AG04449 (cell line): ENCODE measurements at places on chromosomes 12 and 14.

GRCh38 chr14:86038387-86039042 is 508.6 kb downstream of the FLRT2 start:
- no peak for DNase-seq

DNA sequence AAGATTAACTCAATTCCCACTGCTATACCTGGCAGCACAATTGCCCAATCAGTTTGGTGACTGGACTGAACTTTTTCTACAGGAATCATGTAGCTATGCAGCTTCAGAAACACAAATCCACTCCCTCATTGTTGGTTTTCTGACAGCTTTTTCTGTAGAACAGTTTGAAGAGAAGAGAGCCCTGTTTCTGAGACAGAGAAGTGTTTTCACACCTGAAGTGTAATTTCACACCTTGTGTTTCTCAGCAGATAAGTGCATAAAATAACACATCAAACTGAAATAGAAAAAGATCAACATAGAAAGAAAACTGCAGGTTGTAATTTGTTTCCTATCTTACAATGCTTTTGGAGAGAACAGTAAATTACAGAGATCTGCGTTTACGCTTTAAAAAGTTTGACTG is 335.6 kb downstream of the SNAPC1 start:
- DNase-seq = no peak

DNA sequence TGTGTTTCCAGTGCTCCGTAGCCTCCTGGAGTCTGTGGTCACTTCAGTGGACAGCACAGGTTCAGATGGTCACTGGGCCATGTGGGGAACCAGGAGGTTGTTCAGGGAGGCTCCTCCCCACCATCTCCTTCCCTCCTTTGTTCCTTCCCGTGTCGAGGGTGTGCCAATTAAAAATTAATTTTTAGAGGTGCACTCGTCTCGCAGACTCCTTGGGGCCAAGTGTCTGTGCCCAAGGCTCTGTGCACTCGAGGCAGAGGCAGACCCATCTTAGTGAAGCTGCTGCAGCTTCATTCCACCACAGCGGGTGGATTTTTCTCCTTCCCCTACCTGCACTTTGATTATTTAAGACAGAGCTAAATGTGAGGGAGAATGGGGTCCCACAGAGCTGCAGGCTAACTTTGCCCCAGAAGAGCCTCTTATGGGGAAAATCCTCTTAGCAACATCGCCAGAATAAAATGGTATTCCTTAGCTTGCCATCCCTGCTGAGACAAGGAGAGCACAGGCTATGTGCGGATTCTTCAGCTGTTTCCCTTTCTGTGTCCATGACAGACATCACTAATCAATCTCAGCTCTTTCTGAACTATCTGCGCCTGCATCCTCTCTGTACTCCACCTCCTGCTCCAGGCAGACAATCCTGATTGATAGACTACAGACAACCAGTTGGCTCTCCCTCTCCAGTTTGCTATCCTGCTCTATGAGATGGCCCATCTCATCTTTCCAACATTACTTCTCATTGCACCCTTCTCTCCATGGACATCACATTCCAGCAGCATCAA is 159.5 kb downstream of the VRK1 start:
- DNase-seq = no peak

GRCh38 chr14:105419195-105420091 is at the start of gene MTA1:
TSS of gene MTA1 (plus strand) at chr14:105419827. CDS start at chr14:105420036, 209 bp downstream.
- no peak for DNase-seq

GRCh38 chr12:65631621-65632111 is 192.6 kb upstream of the HMGA2 start:
- DNase-seq = peak; percentile 99

GRCh38 chr12:5549011-5549410 is 117.1 kb downstream of the NTF3 start:
- no peak for DNase-seq

- DNase-seq = no peak
Measured at GRCh38 chr14:88352698-88353097, 29.6 kb upstream of the KCNK10 start.

- no peak for DNase-seq
Measured at GRCh38 chr12:47870175-47870781, 34.5 kb downstream of the VDR start.

- no peak for DNase-seq
Measured at GRCh38 chr14:31029016-31029970, 3.1 kb upstream of the STRN3 start.

DNA sequence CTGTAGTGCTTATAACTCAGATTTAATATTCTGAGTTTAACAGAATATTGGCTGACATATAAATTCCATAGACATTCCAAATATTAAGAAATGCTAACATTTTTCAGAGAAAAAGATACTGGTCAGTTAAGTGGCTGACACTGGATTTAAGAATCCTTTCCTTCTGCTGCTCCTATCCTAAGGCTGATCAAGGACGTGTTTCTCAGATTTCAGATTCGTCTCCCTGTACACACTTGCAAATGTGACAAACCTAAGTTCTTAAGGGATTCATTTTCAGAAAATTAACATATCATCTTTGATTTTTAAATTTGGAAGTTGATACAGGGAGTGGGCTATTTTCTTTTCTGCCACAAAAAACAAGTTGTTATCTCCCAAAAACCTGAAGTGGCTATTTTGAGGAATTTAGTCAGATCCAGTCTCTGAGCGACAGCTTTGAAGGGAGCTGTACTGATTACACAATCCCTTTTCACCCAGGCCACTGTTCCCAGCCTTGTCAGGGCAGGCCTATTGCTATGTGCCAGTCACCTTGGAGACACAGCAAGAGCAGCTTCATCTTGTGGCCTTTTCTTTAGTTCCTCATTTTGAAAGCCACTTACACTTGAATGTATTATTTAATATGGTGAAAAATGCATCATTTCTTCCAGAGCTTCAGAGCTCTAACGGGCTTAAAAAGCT is 370.6 kb downstream of the KCNH5 start:
- no peak for DNase-seq

- DNase-seq = no peak
Measured at GRCh38 chr14:77872983-77873382, 73.1 kb downstream of the ADCK1 start.

DNA sequence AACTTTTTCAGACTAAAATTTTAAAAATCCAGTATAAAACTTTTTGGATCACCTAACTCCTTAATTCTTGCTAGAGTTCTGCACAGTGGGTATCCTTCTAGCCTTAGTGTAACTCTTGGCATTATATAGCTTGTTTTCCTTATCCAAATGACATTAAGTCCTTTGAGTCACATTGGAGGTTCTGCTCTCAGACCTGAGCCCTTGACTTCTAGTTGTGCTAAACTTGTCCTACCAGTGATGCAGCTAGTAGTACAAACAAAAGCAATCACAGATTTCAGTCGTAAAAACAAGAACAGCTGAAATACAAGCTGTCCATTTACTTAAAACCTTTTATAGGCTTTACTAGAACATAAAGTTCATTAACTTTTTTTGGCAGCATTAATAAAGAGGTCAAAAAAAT is 10.5 kb downstream of the ZBTB1 start:
- no peak for DNase-seq

DNA sequence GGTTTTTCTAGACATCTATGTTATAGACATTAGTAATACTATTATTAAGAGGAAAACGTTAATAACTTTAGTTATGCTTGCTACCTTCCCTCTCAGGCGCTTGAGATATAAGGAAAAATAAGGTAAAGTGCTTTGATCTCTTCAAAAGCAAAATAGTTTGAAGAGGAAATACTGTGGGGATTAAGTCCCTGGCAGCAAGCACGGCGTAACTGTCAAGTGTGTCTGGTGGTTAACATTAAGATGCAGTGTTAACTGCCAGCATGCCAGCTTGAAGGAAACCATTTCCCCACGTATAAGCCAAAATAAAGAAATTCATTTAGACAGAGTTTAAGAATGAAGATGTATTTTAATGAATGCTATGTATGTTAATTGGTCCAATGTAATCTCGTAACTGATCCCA is 31.8 kb downstream of the PELI2 start:
- no peak for DNase-seq

DNA sequence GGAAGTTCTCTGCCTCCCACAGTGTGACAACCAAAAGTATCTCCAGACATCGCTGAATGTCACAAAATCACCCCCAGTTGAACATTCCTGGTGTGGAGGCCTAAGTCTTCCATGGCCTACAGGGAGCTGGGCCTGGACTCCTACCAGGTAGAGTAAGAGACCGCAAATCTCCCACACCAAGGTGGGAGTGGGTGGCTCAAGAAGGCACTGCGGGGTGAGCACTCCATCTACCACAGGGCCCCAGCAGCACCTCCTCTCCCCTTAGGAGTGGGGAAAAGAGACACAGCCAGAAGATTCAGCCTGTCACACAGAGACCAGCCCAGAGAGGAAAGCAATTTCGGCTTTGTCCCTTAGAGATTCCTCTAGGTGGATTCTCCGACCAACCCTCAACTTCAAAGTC is 25.5 kb downstream of the LRTM2 start:
- no peak for DNase-seq

DNA sequence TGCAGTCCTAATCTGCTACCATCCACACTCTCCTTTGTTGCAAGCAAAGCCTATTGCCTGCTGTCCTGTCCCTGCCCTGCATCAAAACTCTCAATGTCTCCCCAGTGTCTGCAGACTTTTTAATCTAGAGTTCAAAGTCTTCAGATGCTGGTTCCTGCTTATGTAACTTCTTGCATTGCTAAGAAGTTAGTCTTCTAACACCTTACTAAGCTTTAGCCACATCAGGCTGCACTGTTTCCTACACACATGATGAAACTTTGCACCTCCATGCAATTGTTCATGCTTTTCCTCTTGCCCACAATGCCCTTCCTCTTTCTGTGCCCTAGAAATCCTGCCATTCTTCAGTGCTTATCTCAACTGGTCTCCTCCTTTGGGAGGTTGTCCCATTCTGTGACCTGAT is 16.2 kb upstream of the DICER1 start:
- DNase-seq = no peak

DNA sequence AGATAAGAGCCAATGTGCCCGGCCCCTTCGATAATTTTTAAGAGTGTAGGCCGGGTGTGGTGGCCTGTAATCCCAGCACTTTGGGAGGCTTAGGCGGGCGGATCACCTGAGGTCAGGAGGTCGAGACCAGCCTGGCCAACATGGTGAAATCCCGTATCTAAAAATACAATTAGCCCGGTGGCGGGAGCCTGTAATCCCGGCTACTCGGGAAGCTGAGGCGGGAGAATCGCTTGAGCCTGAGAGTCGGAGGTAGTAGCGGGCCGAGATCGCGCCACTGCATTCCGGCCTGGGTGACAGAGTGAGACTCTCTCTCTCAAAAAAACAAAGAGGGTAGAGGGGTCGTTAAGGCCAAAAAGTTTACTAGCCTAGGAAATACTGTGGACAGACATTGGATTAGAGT is 2.6 kb downstream of the KRAS start:
- no peak for DNase-seq

GRCh38 chr12:89346741-89347324 is 5.5 kb downstream of the DUSP6 start:
- DNase-seq = no peak

- peak; percentile 26 for DNase-seq
Measured at GRCh38 chr12:78096909-78097597, 266.4 kb downstream of the NAV3 start.

GRCh38 chr14:23052182-23052623 is 5.1 kb downstream of the CDH24 start:
- DNase-seq = no peak

DNA sequence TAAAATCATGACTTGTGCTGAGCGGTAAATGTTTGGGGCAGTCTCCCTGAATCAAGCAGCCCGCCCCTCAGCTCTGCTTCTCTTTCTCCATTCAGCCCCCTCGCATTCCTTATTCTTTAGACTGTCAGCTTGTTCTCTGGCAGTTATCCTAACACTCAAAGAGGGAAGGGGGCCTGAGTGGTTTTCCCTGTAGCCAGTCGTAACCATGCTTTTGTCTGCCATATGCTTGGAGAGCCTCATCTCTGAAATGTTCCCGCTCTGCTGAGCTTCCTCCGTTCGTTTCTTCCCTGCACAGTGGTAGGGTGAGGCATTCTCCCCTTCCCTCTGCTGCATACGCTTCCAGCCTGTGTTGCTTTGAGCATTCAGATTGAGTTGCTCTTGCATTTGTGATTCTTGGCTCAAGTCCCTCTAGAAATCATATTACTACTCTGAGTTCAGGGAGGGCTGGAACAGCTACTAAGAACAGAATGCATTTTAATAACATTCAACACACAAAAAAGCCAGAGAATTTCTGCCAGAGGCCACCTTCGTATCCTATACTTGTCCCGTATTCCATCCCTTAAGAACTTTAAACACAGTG is 119.7 kb downstream of the FBXL14 start:
- DNase-seq = peak; percentile 88

DNA sequence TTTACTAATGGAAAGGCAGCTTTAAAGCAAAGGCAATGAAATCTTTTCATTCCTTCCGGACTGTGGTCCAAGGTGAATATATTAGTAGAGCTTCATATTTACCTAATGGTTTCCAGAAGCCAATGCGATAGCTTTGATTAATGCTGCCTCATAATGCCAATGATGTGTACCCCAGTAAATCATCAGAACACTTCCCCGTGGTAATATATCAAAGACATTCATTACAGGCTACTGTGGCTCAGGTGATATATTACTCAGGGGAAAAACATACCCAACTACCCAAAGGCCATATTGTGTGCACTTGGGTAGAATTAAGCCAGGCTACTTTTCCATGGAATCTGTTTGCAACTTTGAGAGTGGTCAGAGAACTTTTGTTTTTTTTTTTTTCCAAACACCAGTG is 69.4 kb upstream of the DACT1 start:
- no peak for DNase-seq
